ENCODE measurements at places on chromosomes 4 and X.

- DNase-seq = no peak
Observed at GRCh38 chrX:11197671-11198070, 86.5 kb downstream of the HCCS start.

GRCh38 chrX:107565931-107566603, 62.2 kb upstream of the PRPS1 start:
- DNase-seq = no peak

DNA sequence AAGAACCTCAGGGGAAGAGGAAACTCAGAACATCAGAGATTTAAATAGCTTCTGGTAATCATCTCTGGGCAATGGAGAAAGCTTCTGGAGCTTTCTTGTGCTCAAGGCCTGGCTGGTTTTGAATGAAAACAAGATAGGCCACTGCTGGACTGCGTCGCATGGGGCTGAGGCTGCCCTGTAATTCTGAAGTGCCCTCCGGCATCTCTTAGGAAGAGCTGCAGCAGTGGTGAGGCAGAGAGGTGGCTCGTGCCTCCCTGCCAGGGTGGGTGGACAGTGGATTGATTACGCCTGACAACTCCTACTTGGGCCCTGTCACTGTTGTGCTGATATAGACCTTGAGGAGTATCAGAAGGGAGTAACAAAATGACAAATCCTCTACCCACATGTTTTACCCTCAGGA, 279.7 kb downstream of the NR3C2 start:
- no peak for DNase-seq

DNA sequence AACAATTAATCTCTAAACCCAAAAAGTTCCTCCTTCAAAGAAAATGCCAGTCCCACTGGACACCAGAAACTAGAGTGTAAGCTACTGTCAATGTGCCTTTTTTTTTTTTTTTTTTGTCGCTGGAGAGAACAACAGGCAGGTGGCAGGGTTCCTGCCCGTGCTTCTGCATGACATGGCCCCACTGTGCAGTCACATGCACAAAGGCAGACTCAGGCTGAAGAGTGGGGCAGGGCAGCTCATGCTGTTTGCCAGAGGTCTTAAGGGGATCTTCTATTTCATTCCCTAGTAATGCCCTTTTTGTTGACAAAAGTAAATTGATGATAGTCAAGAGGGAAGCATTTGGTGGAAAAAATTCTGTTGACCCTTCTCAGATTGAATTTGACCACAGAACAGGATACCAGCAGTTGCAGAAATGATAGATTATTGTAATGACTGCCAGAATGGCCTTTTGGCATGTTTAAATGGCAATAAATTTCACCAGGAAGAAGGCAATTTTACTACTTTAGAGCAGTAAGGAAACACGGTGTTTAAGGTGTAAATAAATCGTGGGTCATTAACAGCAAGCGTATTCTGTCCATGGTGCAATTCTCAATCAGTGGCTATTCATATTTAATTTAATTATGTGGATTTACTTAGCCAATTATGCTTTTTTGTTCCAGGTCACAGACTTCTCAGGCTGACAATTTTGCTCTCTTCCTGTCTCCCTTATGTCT, 80.9 kb downstream of the NKX6-1 start:
- no peak for DNase-seq

DNA sequence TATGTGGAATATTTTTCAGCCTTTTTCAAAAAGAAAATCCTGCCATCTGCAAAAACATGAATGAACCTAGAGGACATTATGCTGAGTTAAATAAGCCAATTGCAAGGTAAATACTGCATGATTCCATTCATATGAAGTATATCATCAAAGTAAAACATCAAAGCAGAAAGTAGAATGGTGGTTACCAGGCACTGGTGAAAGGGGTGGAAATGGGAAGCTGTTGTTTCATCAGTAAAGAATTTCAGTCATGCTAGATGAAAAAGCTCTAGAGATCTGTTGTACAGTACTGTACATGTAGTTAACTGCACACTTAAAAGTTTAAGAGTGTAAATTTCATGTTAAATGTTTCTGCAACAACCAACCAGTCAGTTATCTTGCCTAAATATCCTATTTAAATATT, 196.8 kb upstream of the ADGRL3 start:
- DNase-seq = no peak

DNA sequence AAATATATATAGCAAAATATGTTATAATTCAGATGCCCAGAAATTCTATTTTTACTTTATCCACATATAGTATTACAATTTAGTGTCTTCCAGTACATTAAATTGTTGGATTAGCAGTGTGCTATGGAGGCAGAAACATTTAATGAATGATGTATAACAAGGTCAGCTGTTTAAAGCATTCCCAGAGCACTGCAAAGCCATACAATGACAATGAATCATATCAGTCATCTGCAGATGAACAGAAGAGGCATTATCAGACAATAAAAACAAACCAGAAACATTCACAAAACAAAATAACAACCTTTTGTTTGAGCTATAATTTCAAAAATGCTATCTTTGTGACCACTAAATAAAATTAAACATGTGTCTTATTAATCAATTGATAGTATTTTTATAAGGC, 524.2 kb downstream of the FAT4 start:
- no peak for DNase-seq

- no peak for DNase-seq
Observed at GRCh38 chr4:3484057-3484973, 21.2 kb downstream of the DOK7 start.

DNA sequence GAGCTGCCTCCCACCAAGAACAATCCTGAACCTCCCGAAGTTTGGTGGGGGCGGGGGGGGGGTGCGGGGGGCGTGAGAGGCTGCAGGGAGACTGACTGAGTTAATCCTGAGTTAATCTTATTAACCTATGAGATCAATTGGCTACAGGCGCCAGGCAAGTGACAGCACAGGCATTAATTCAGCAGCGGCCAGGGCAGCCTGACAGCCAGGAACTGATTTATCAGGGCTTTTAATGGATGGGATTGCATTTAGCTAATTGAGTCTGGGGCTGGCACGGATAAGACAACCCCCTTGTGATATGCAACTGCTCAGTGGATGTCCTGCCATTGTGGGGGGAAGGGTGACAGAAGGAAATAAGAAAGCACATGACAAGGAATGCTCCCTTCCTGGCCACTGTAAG, 16.3 kb downstream of the RTL5 start:
- no peak for DNase-seq

GRCh38 chrX:111511477-111511876, at the start of gene SERTM2:
Gene SERTM2, plus strand, starts transcription at chrX:111511645. Its CDS starts 7,213 bp downstream, at chrX:111518858.
- peak; percentile 47 for DNase-seq

- no peak for DNase-seq
Observed at GRCh38 chr4:87540146-87541058, 11.2 kb upstream of the SPARCL1 start.

- peak; percentile 42 for DNase-seq
Observed at GRCh38 chr4:95869961-95870500, 30.1 kb downstream of the PDHA2 start.

DNA sequence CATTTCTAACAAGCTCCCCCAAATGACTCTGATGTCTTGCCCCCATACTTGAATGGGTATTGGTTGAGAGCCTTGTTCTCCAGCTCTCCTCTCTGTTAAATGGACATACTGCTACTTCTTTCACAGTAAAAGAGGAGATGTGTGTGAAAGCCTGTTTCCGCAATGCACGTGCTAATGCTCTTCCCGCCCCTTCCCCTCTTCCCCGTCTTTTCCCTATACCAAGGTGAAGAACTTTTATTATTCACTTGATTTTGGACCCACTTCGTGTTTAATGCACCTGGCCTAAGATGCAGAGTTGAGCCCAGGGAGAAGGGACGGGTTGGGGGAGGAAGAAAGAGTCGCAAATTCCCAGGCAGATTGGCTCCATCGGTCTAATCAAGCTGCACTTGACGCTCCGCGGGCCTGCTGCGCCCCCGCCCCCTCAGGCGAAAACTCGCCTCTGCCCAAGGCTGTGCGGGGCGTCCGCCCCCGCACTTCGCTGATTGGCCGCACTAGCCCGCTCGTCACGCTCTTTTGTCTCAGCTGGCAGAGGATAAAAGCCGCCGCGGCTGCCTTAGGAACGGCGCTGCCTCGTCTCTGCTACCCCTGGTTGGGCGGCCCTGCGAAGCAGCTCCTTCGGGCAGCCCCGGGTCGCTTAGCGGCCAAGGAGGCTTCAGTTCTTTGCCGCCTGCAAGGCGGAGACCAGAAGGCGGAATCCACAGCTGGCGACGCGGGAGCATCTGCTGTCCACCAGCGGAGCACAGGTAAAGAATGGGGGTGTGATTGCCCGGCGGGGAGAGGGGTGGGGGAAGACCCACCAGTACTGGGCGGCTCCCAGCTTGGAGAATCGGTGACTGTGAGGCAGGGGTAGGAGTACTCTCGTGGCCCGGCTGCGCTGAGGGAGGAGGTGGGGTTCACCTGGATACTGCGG, at the start of gene ZCCHC12:
ZCCHC12 (plus strand) TSS at position 562 of the 910 bp plus-strand sequence. CDS start 1,421 bp downstream, outside the sequence.
- DNase-seq = peak; percentile 84

DNA sequence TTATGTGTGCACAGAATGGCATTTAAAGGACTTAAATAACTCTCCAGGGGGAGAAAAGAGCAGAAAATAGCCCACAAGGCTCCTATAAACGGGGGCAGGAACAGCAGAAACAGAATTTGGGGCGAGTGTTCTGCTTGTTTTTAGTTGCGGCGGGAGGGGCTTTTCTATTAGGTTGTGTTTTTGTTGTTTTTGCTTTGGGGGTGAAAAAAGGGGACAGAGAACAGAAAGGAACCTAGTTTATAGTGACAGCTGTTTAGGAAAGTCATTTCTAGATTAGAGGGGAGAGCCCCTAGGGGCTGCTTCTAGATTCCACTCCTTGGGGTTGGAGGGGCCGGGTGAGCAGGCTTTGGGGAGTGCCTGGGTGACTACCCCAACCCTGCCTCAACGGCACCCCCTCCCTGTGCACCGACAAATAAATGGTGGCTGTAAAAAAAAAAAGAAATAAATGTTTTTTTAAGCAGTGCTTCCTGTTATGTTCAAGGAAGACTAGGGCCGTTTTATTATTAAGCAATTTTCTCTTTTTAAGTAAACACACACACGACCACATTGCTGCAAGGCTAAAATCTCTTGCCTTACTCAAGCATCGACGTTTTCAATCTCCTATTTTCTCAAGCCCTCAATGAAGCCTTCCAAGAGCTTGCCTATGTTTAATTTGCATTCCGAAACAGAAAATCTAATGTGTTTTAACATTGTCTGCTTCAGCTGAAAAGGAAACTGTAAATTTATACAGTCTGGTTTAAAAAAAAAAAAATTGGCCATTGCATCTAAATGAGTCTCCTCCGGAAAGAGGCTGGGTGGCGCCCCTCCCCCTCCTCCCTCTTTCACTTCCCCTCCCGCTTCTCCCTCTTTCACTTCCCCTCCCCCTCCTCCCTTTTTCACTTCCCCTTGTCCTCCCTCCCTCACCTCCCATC, 123.3 kb upstream of the TBL1X start:
- DNase-seq = no peak

GRCh38 chrX:137567682-137568232, 1.8 kb downstream of the ZIC3 start:
- no peak for DNase-seq

GRCh38 chrX:123525123-123525725, 207.6 kb downstream of the THOC2 start:
- DNase-seq = no peak

DNA sequence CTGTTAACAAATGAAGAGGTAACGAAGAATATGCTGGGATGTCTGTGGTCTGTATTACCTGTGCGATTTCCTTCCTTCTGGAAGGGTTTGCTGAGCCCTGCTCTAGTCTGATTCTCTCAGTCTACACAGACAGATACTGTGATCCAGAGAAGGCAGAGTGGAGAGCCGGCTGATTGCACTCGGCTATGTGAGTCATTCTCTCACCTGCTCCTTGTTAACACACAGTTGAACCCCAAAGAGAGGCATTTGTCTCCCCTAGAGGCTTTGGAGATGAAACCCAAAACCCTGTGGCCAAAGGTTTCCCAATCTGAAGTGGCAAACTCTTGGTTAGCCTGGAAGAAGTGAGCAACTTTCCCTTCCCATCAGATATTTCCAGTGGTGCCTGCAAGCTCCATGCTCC, 78.1 kb upstream of the GPC4 start:
- no peak for DNase-seq

GRCh38 chrX:39017077-39017476, 215.8 kb downstream of the MID1IP1 start:
- no peak for DNase-seq

- DNase-seq = no peak
Observed at GRCh38 chrX:38558686-38559085, 2.7 kb upstream of the TSPAN7 start.

DNA sequence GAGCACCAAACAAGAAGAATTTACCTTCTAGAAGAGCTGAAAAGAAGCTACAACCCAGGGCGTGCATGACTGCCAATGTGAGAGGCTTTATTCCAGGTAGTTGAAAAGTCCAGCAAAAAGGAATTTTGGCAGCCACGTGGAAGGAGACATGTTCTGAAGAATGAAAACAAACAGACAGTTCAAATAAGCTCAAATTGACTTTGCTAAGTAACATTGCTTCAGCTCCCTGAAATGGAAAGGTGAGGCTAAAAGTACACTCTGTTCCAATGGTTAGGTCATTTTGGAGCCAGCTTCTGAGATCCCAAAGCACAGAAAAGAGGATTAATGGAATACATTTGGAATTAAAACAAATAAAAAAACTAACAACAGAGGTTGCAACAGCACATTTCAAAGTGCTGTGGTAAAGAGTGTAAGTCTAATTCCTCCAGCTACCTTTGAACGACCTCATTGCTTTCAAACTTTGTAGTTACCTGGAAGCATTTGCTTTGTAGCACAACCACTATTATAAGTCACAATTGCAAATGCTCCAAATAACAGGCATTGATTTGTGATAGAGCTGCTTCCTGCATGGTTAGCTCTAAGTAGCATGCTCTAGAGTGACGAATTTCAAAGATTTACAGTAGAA, 405.3 kb upstream of the EDA2R start:
- no peak for DNase-seq

- DNase-seq = no peak
Observed at GRCh38 chrX:102958794-102959193, 21.7 kb downstream of the RAB40AL start.

DNA sequence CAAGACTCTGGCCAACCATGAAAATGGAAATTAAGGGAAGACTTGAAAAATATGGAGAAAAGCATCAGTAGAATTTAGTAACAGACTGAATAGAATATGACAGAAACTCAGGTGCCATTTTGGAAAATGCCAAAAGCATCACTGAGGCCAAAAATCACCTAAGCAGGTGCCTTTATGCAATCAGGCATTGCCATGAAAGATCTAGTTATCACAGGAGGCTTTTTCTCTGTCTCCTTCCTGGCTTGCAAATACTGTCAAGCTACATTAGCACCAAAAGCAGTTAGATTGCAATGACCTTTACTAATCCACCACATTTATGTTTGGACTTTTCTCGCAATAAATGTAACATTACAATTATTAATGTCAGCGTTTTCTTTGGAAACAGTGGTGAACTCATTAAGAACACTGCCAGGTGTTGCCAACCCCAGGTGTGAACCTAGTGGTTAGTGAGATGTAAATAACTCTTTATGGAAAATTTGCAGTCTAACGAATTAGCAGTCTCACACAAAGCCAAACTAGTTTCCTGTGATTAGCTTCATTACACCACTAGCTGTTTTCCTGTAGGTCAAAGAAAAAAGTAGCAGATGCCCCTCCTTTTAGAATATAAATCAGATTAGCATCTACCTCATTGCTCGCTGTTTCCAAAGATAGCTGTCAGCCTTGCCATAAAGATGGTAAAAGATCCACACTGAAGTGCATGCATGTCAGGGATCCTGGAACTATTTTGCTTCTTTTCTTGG, 1568.4 kb upstream of the TENM3 start:
- DNase-seq = no peak
